ENCODE measurements at places on chromosomes 7 and 10.

DNA sequence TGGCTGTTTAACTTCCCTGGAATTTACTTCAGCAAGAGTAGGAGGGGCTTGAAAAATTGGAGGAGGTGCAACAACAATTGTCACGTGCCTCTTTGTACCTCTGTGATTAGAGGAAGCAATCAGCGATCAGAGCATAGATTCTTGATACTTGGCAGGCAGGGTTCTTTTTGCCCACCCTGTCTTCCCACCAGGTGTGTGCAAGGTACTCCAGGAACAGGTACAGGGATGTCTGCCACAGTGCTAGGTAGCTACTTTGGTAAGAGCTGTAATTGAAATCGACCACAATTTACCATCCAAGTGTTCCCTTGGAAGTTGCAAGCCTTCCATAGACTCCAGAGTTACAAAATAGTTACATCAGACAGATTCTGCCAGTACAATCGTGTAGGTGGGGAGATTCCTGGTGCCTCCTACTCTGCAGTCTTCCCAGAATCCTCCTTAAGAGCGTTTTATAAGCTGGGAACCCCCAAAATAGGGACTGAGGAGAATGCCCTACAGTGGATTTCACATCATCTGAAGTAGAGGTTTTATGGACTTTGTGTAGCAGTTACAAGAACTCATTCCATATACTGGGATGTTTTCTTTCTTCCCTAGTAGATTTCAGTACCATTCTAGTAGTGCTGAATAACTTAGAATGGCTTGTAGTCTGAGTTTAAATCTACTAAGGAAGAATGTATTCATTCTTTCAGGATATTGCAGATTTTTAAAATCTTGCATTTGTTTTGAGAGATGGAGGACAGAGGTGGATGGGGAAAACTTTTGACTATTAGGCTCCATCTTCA, 101.9 kb downstream of the EXOC4 start:
- no peak for DNase-seq

GRCh38 chr7:23133797-23134196, 28.2 kb downstream of the KLHL7 start:
- no peak for DNase-seq

DNA sequence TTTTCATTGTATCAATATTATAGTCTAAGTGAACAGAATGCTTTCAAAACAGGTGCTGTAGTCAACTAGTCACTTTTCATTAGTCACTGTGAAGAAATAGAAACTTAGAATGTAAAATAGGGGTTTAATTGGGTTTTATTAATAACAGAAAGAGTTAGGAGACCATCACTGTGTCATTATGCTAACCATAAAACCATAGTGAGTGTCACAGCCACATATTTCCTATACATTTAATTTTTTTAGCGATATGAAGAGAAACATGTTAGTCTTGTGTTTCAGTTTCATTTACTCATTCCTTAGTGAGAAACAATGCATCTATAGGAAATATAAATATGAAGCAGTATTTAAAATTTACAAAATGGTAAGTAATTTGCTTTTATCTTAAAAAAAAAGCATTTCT, 22.2 kb downstream of the SPAG6 start:
- DNase-seq = no peak

DNA sequence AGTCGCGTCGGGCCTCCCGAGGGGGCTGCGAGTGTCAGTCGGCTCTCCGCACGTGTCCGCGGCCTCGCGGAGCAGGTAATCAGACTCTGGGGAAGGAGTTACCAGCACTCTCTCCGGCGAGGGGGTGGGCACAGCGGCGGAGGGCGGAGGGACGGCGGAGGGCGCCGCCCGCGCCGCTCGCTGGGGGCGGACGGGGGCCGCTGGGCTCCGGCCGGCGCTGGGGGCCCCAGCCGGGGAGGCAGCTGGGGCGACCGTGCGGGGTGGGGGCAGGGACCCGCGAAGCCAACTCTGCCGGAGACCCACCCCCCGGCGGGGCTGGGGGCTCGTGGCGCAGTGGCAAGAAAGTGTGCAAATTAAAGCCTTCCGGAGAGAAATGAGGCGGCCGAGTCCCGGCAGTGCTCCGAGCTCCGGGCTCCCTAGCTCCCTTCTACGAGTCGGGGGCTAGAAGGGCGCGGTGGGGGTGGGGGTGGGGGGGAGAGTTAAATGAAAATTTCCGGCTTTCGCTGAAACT, at the start of gene CDK6:
CDK6 (minus strand) TSS at position 85 of the 511 bp plus-strand sequence. CDS start 3,250 bp downstream, outside the sequence.
- peak; percentile 72 for DNase-seq

DNA sequence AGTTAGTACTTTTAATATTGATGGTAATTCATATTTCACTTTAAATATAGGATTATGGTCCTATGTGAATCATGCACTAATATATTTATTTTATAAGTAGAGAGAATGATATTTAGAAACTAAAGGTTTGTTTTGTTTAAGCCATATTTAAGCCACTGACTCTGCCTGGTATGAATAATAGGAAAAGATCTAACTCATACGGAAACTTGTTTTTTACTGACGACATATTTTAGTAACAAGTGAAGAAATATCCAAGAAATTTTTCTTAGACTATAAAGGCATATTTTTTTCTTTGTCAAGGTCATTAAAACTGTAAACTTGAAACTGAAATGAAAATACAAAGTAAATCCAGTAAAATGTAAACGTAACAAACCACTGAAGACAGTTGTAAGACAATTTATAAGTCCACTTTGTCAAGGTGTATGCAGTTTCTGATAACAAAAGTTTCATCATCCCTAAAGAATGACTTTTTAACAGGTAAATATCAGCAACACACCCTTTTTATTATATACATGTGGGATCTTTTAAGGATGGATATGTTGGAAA, 147.1 kb downstream of the PHF14 start:
- DNase-seq = no peak

DNA sequence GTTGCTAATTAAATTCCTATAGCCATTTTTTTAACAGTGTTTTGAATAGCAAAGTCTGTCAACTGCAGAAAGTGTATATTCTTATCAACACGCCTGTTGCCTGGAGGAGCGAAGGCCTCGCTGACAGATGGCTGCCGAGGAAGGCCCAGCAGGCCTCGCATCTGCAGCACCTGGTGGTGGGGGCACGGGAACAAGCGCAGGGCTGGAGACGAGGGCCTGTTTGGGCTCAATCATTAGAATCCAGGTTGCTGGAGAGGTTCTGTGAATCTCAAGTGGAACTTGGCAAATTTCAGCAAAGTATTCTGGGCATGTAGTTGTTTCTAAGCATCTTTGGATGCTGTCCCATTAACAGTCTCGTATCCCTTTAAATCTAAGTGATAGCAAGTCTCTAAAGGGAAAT, 66.1 kb upstream of the FAM204A start:
- DNase-seq = no peak

- DNase-seq = peak; percentile 24
Measured at GRCh38 chr7:131106681-131107336, 220.9 kb upstream of the MKLN1 start.

- DNase-seq = no peak
Measured at GRCh38 chr10:43090188-43090587, 13.3 kb downstream of the RET start.

DNA sequence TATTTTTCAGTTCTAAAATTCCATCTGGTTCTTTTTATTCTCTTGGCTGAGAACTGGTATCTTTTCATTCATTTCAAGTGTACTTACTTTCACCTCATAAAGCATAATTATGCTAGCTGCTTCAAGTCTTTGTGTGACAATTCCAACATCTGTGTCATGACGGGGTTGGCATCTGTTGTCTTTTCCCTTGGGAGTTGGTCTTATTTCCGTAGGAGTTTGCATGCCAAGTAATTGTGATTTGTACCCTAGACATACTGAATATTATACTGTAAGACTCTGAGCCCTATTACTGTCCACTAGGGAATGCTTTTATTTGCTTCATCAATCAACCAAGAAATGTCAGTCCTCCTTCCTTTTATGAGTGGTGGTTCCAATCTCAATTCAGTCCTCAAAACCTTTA, 24.6 kb upstream of the HUS1 start:
- DNase-seq = no peak

- DNase-seq = peak; percentile 76
Measured at GRCh38 chr10:129968853-129969183, 4.7 kb upstream of the EBF3 start.

DNA sequence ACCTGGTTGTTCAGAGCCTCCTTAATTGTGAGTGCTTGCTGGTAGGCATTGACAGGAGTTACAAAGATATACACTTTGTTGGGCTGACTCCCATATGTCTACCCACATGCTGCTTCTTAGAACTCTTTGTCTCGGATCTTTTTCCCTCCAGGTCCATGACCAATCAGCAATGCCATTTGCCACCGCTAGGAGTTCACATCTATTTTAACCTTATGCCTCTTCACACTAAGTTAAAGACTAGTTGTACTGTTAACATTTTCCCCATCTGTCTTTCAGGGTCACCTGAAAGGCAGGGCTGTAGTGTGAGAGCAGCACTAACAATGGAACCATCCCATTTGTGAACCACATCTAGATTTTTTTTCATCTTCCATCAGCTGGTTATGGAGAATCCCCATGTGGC, 226.7 kb upstream of the NPY start:
- no peak for DNase-seq

- DNase-seq = no peak
Measured at GRCh38 chr7:155287284-155287935, 10.3 kb upstream of the INSIG1 start.

GRCh38 chr10:132654708-132655661, 117.4 kb downstream of the INPP5A start:
- DNase-seq = peak; percentile 87

DNA sequence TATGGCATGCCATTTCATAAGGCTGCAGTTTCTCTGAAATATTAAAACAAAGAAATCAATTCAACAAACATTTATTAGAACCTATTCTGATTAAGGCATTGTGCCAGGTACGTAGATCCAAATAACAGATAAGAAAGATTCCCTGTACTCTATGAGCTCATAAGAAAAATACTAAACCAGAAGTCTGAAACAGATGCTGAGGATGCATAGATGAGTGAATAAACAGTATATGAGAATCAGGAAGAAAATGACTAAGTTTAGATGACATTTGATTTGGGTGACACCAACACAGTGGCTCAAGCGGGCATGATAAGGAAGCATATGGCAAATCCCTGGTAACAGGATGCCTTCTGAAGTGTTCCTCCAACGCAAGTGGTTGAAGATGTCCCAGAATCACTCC, 477.2 kb downstream of the PARD3 start:
- no peak for DNase-seq

DNA sequence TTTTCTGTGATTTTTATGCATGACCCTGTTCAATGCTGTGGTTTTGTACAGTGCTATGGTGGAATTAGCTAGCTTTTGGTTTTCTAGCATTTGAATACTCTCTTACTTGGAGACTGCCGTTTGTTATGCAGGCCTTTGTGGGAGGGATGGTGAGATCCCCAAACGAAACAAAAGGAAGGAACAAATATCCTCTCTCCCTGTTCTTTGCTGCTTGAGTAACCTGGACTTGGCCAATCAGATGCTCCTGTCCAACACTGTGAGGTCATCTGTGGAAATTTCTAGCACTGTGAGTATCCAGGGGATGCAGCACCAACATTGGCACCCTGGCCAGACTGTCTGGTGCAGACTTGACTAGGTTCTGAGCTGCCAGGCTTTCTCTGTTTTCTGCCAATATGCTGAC, 314.4 kb downstream of the ANKRD30A start:
- DNase-seq = no peak

DNA sequence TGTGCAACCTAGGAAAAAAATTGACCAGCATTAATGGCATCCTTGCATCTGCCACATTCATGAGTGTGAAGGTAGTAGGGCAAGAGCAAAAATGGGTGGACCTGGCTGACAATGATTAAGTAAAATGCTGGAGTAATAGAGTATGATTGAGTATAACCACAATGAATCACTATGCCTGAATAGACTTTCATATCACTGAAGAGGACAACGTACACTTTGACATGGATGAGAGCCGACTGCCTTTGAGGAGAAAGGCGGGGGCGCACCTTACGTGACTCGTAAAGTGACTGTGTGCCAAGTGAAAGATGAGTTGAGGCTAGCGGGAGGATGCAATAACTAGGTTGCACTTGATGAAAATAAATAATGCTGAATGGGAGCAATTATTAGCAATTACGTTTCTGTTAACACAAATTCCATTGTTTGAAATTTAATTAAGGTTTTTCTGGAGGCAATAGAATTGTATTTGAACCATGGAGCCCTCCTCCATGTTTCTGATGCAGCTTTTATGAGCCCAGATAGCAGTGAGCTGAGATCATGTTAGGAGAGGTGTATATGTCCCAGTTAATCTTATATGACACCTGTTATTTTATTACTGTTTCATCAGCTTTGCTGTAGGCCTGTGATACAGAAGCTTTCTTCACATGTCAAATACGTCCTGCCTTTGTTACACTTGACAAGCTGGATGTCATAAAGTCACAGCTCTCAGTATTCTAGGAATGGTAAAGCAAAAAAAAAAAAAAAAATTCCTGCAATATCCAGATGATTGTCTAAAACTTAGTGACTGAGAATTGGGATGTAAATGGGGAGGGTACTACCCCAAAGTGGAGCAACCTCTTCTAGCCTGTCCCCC, 596.5 kb downstream of the NXPH1 start:
- DNase-seq = no peak

DNA sequence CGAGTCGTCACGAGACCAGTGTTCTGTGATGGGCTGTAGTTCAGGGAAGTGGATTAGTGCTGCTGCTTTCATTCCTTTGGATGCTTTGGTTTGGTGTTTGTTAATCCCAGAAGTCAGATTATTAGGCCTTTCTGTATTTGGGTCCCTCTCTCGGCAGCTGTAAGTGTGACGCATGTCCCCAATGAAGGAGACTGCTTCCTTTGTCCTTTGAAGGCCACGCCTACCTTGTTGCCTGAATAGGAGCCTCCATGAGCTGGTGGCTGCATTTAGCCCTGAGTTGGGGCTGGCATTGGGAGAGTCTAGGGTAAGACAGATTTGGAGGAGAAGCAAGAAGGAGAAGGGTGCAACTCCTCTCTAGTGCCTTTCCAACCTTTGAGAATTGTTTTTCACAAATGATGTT, 34.5 kb downstream of the DOCK1 start:
- DNase-seq = no peak

DNA sequence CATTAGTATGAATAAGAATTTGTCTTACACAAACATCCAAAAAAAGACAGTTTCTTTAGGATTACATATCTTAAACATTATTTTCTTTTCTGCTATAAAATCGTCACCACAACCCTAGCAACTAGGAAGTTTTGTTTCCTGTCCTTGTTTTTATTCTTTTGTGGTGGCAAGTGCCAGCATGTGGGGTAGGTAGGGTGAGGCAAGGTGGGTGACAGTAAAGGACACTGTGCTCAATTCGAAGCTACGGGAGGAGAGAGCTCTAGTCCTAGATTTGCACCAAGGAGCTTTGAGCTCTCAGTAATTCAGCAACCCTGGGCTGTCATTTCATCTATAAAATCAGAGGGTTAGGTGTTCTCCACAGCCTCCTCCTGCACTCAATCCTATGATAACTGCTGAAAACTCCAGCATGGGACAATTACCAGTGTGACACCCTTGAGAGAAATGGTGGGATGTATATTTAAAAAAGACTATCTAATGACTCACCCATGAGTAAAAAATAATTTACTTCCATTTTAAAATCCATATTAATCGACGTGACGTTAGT, 187.1 kb downstream of the FAM107B start:
- DNase-seq = no peak

- DNase-seq = no peak
Measured at GRCh38 chr10:129758207-129759021, 205.7 kb downstream of the EBF3 start.

All from AG08395 (cell line).